ENCODE measurements at places on chromosomes 13 and 19.

DNA sequence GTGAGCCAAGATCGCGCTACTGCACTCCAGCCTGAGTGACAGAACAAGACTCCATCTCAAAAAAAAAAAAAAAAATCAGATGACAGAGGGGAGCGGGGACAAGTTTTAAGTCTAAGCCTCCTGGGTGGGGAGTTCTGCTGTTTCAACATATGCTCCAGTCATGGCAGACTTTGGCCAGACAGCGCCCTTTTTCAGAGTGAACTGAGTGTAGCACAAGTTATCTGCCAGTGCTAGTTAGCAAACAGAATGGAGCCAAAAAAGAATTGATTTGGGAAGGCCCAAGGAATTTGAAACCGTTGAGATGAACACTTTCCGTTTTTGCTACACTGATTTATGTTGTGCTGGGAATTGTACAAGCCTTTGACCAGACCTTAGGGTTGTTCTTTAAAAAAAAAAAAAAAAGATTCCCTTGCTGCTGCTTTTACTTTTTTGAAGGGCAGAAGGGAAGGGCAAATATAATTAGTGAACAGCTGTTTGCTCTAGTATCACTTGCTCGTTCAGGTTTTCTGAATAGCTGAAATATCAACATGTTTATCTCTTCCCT lies 5.7 kb downstream of the ACTN4 start:
- no peak for DNase-seq

DNA sequence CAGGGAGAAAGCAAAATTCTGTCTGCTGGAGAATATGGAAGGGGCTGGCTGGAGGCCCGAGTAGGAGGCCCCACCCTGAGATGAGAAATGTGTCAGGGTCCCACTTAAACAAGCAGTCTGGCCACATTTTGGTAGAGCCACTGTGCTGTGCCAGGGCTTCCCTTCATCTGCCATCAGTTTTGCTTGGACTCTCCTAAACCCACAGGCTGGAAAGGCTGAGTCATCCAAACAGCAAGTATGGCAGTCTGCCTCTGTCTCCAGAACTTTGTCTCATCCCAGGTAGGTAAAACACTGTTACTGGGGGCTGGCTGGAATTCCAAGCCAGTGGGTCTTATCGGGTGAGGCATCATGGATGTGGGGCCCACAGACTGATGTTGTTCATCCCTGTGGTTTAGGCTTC lies 1390.6 kb downstream of the UQCRFS1 start:
- DNase-seq = no peak

GRCh38 chr13:102227741-102228140 lies 174.1 kb downstream of the FGF14 start:
- DNase-seq = no peak

DNA sequence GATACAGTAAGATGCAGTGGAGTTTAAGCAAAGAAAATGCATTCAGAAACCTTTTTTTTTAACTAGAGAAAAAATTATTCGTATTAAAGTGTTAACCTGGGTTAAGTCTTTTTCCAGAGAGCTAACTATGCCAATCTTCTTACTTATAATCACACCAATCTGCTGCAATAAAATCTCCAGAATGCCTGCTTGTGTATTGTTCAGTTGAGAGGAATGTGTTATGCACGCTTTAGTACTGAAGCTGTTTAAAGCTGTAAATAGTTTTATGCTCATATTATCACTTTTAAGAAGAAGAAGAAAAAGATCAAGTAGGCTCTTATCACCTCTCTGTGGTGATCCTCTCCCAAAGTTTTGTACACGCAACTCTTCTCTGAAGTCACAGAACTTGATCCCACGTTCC lies 528.7 kb downstream of the RFC3 start:
- no peak for DNase-seq

- no peak for DNase-seq
Observed at GRCh38 chr13:34152996-34153395, 335.0 kb downstream of the RFC3 start.

DNA sequence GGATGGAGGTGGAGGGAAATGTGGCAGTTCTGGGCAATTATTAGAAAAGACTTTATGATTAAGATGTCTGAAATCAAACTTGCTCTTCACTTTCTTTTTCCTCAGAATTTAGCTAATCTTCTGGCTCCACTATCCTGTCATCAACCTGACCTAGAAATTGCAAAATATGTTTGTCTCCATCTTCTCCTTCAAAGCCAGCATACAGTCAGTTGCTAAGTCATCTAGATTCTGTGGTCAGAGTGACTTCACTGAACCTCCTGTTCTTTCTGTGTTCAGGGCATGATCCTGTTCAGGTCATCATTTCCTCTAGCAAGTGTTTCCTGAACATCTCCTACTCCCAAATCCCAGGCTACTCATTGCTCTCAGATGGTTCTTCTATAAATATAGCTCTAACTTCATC lies 10.8 kb upstream of the CCNA1 start:
- DNase-seq = no peak

DNA sequence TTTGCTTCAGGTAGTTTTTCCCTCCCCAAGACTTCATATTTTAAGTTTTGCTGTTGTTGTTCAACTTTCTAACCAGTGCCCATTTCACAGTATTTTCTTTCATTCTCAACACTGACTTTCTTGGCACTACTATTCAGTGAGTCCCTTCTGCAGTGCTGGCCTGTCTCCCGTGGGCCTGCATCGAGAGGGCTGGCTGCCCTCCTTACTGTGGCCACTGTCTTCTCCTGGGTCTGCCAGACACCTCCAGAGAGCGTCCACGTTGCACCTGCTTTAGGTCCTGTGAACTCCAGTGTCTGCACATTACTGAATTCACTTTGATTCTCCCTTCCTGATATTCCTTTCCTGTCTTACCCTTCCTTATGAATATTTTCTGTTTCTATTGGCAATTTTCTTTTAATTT lies 27.3 kb downstream of the COL4A1 start:
- no peak for DNase-seq

DNA sequence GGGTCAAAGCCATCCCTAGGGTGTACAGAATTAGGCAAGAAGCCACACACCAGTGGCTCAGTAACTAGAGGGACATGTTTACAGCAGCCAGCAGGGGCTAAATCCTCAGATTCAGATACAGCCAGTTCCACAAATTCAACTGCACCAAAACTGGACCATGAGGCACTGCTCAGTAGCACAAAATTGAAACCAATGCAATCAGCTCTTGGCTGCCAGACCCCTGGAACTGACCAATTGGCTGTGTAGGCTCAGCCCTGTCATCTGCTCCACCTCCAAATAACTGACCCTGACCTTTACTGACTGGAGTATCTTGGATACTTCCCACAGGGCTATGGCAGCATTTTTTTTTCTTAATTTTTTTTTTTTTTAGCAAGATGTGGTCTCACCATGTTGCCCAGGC lies 226.5 kb downstream of the FOXO1 start:
- no peak for DNase-seq

- DNase-seq = no peak
Observed at GRCh38 chr13:53466576-53466975, 438.0 kb downstream of the OLFM4 start.

DNA sequence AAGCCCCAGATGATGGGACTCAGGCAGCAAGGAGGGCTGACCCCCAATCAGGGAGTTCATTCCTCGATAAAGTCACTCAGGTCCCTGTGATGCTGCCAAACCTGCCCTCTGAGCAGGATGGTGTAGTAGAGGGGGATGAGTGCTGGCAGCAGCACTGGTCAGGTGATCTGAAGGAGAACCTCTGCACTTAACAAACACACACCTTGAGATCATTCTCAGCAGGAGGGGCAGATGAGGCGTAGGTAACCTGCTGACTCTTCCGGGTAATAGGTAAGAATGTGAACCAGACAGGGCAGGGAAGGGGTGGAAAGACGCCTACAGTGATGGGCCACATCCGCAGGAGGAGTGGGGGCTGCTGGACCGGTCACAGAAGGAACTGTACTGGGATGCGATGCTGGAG lies 3.2 kb downstream of the ZNF446 start:
- DNase-seq = no peak

DNA sequence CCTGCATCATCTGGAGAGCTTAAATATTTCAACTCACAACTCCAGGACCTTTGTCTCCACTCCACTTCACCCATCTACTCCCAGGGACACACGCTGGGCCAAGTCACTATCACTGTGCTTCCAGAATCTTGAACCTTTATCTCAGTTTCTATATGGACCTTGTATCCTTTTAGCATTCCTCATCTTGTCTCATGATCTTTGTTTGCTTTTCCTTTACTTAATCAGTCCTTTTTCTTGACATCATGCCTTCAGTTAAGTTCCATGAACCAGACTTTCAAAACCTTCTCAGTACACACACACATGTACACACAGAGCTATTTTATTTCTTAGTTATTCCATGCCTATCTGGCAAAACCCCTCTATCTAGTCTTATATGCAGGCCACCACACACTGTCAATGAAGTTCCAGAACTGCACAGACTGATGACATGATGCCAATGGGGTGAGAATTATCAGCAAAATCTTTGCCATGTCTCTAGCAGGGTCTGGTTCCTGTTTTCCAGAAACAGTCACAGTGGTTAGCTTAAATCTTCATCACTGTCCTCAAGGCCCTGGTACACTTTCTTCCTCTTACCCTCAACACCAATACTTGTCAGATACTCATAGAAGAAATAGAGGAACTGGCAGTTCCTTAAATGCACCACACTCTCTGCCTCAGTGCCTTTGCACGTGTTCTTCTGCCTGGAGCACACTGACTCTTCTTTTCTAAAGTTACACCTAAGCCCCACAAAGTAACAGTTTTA lies 77.6 kb upstream of the STARD13 start:
- no peak for DNase-seq

DNA sequence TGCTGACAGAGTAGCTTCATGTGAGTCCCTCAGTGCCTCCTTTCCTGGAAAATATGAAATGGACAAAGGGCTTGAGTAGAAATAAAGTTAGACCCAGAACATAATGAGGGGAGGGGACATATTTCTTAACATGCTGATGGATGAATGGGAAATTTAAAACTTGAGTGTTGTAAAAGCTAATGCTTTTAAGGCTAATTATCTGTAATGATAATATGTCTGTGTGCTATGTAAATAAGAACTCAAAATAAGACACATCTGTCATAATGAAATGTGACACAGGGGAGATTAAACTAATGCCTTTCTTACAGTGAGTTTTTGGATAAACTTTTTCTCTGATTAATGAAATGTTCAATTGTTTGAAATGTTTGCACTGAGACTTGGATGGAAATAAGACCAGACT lies 65.8 kb upstream of the RFXAP start:
- no peak for DNase-seq

DNA sequence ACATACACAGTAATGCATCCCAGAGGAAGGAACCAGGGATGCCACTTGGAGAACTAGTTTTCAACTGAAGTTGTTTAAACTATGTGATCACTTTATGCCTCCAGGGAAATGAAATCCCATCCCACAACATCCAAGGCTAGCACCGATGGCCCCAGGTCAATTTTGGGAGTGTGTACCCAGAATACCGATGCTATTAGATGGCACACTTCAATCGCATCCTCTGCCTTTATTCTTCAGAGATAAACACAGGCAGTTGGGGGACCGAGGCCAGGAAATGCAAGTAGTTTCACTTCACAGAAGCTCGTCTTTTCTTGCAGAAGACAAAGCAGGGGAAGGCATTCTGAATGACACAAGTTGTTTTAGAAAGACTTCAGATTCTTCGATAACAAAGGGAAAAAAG lies 13.8 kb downstream of the STK24 start:
- DNase-seq = no peak

DNA sequence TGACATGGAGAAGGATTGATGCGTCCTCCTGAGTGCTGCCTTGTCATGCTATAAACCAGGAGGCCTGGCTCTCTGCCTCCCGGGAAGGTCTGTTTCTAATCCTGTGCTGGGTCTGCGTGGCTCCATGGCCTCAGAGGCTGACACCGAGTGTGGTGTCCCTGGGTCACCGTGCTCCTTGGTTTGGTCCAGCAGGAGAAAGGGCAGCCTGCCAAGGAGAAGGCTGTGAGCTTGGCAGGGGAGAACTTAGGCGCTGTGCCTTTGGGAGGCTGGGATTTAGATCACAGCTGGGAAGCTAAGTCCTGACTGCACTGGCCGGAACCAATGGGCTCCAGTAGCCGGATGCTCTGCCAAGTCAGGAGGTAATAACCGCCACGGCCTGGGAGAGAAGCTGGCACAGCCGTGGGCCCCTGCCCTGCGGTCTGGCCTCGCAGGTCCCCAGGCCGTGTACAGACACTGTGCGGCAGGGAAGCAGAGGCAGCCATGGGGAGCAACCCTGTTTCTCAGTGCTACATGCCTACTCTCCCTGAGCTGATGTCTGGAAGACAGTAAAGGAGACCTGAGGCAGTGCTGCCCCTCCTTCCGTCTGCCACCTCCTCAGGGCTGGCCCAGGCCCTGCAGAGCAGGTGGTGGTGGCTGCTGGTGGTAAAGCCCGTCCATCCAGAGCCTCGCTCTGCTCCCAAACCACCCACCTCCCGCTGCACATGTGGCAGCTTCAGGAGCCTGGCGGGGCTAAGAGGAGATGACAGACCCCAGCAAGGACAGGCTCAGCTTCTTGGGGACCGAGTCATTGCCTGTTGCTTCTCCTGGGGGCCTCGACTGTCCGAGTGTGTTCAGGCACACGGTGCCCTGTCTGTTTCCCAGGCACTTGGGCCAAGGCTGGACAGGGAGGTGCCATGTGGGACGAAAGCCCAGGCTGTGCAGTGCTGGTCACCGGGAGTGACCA lies 44.9 kb downstream of the C13orf46 start:
- no peak for DNase-seq

GRCh38 chr19:1205114-1206099 lies at the start of gene STK11:
Gene STK11, plus strand, starts transcription at chr19:1205778. Its CDS starts 1,136 bp downstream, at chr19:1206914.
- DNase-seq = peak; percentile 93

DNA sequence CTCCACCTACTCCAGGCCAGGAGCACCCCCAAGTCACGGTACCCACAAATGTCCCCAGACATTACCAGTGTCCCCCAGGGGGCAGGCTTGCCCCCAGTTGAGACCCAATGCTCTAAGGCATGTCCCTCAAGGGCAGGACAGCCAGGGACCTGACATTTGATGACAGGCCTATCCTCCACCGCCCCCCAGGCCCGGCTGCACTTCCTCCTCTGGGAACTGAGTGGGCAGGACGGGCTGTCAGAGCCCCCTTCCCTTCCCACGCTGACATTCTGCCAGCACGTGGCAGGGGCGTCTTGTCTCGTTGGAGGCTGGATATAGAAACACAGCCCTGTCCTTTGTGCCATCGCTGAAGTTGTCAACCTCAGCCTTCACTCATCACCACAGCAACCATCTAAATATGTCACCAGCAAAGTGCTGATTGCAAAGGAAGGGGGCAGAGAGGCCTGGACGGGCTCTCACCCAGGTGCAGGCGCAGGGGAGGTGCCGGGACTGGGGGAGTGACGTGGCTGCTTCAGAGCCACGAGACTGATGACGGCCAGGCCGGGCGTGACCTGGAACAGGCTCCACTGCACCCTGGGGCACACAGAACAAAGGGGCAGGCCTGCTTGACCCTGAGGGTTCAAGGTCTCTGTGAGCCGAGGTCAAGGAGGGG lies 38.4 kb downstream of the GNG7 start:
- no peak for DNase-seq
